ENCODE measurements at places on chromosomes 7 and 10.

DNA sequence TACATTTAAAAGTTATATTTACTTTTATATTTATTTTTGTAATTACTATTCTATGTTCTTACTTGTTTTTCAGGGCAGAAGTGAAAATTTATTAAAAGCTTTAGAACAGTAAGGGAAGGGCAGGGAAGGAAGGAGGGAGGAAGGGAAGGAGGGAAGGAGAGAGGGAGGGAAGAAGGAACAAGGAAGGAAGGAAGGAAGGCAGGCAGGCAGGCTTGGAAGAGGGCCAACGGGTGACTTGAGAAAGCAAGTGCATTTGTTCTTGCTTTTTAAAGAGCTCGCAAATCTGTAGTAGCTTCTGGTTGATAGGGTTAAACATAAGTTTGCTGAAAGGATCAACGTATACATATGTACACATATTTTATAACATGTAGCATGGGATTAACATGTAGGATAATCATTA, 725.3 kb upstream of the FZD8 start:
- DNase-seq, result no peak

- no peak for DNase-seq
These were observed 20.5 kb upstream of the FAM13C start for GRCh38 chr10:59382831-59383295.

DNA sequence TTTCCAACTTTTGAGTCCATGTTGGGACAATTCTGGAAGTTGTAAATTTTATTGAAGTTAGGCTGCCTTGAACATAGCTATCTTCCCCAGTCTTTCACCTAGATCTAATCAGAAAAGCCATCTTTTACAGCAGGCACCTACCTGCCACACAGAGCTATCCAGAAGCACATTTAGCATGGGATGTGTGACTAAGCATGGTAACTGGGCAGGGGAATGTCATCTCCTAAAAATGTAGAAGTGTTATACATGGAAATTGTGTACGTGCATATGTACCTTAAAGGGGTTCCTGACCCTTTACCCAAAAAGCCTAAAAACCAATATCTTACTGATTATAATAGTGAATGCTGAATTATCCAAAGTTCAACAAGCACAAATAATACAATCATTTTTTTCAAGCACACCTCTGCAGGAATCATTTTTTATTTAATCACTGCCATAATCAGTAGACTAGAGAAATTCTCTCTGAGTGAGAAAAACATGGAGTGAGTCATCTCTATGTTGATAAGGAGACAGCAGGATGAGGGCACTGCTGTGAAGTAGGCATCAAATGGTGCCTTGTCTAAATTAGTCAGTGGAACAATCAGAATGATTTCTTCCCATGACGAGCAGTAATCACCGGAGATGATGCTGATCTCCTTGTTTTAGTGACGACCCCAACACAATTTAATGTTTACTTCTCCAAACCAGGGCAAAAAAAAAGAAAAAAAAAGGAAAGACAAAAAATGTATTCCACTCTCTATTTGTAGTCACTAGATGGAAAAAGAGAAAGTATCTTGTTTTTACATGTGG, 75.9 kb downstream of the SORBS1 start:
- peak; percentile 47 for DNase-seq

DNA sequence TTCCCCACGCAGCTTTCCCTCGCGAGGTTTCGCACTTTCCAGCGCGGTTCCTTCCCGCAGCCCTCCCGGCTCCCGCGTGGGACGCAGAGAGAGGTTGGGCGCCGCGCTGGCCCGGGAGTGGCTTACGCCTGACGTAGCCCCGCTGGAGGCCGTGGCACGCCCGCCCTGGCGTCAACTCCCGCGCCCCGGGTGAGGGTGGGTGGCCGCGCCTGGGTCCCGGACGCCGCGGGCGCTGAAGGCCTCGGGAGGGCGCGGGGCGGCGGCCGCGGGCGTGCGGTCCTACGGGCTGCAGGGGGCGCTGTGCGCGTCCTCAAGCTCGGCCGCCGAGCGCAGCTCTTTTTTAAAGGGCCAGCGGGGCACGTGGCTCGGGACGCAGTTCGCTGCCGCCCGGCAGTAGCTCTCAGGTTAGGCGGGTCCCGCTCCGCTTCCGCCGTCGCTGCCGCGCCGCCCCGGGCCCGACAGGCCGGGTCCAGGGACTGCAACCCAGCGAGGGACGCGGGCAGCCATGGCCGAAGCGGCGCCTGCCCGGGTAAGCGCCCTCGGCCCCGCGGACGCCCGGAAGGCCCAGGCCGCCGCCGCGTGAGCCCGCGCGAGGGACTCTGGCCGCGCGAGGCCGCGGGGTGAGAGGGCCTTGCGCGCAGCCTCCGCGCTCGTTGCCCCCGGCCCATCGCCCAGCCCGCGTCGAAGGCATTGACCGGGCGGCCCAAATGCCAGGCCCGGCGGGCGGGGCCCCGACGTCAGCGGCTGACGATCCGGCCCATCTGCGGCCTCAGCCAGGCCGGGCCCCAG, at the start of gene ZNF783:
Gene ZNF783, plus strand, starts transcription at position 368 of the 789 bp plus-strand sequence. Its CDS starts 138 bp downstream, at position 506.
- DNase-seq, result peak; percentile 90

DNA sequence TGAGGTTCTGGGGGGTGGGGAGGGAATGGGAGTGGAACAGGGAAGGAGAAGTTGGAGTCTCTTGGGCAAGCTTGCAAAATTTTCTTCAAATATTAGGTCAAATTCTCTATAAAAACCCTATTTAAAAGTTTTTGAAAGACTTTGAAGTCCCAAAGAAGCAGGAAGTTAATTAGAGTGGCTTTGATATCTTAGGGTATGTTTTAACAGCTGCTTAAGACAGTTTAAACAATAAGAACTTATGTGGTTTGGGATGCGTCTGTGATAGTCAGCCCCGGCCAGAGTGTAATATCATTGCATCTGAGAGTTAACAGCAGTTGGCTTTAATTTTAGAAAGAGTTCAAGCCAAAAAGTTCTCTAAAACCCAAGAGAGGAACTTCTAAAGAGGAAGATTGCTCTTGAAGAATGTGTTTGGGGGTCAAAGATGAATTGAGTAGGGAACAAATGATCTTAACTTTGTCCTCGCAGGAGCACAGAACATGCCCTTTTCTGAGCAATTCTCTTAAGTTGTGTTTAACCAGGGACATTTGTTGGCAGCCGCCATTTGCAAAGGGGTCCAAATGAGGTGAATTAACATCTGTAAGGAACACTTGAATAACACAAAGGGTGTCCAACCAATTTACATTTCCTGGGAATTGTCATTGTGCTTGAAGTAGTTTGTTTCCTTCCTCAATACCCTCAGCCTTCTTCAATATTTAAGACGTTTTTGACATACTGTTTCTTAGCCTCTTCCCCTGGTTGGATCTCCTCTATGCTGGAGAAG, 182.4 kb downstream of the PTEN start:
- DNase-seq, result no peak

- no peak for DNase-seq
These were observed 239.6 kb downstream of the PHF14 start for GRCh38 chr7:11213266-11213665.

DNA sequence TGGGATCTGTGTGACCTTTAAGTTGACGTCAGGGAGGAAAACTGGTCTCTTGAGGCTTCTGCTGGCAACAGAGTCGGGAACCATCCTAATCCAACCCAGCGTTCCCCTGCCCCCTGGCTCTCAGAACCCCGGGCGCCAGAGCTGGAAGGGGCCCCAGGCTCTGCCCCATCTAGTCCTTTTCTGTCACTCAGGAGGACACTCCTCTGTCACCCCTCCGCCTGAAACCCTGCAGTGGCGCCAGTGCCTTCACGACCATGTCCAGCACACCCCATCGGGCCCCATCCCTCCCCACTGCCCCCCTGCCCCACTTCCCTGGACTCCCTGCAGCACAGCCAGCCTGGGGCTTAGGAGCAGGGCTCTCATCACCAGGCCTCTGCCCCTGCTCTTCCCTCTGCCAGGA, 39.1 kb downstream of the COL13A1 start:
- no peak for DNase-seq

DNA sequence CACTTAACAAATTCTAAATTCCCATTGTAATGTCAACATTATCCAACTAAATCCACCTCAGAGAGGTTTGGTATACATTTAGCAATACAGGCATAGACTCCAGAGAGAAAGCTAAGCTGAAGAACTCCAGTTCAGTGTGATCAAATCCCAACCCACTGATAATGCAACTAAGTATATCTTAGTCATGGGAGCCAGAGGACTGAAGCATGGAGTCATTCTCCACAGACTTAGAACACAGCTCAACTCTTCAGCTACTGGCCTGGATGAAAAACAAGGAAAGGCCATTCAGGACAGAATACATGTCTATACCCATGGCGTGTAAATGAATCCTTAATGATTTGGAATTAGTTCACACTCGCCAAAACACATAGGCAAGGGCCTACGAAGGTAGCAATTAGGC, 27.9 kb downstream of the NOC3L start:
- DNase-seq, result no peak

DNA sequence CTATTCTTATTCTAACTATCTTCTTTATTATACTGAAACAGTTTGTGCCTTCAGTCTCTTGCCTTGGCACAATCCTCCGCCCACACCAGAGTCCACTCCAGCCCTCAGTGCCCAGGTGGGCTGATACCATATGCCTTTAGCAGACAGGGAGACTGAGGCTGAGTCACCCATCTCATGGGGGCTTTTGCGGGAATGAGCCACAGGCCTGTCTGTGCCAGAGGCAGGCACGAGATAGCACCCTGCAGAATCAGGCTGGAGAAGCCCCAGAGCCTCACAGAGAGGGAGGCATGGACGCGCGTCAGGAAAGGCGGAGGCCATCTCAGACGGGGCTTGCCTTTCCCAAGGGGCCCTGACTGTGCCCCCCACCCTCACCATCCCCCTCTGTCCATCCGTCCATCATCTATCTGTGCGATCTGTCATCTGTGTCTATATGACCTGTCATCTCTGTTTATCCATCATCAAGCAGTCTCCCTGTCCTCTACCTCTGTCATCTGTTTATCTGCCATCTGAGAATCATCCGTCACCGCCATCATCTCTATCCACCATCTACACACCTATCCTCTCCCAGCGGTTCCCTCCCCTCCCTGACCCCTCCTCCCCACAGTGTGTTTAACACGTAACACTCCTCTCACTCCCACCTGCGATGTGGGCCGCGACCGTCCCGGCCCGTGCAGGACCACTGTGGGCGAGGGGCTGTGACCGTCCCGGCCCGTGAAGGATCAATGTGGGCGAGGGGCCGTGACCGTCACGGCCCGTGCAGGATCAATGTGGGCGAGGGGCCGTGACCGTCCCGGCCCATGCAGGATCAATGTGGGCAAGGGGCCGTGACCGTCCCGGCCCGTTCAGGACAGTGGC, 7.3 kb upstream of the ADAP1 start:
- no peak for DNase-seq

DNA sequence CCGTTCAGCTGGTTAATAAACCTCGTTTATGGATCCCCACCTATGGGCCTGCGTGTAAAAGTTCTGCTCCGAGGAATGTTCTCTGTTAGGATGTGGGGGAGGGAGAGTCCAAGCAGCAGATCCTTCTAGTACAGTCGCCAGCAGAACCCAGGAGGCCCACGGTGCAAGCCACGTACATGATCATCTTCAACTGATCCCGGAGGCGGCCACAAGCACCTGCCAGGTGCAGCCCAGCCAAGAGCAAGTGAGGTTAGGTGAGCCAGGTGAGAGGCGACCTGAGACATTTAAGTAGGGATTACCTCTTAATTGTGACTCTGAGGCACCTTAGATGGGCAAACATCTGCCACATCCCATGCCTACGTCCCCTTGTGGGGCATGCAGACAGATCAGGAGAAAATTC, 18.0 kb upstream of the FGFR2 start:
- DNase-seq, result no peak

DNA sequence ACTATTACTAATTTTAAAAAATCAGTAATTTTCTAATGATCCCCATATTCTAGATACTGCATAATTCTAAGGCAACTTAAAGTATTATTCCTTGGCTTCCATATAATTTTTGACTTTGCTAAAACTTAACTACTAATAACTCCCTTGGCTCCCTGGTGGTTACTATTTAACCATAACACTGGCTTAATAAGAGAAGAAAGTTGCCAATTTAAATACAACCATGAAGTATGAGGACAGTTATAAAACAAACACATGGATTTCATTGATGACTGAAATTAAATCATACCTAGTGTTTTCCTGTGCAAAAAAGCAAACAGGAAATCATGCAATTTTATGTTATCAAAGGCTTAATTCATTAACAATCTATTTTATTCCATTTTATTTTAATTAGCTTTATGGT, 1073.9 kb downstream of the GRM8 start:
- DNase-seq, result no peak

GRCh38 chr10:125011171-125011925, 69.4 kb downstream of the ZRANB1 start:
- peak; percentile 26 for DNase-seq

DNA sequence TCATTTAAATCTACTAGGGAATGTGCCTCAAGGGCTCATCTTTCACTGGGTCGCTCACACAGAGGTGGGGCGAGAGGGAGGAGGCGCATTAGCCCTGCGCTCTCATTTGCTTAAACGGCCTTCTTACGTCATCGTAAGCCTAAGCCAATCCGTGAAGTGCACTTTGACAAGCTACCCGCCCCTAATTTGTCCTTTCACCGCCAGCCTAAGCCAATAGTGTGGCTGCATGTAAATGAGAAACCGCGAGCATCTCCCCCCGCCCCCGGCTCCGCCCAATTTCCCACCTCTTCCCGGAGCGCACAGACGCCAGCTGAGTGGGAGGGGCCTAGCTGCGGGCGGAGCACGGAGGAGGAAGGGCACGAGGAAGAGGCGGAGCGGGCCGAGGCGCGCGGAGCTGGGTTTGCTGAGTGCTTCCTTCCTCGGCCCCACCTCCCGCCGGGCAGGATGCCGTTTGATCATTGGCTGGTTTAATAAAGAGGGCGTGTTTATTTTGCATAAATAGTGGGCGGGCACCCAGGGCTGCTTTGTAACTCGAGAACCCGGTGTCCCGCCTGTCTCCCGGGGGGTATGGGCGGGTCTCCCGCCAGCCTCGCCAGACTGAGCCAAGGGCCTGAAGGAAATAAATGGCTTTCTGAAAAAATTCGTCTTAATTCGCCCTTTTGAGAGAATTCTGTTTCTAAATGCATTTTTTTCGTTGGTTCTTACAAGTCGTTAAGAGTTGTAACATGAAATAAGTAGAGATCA, 289.6 kb upstream of the NFE2L3 start:
- DNase-seq, result peak; percentile 100

DNA sequence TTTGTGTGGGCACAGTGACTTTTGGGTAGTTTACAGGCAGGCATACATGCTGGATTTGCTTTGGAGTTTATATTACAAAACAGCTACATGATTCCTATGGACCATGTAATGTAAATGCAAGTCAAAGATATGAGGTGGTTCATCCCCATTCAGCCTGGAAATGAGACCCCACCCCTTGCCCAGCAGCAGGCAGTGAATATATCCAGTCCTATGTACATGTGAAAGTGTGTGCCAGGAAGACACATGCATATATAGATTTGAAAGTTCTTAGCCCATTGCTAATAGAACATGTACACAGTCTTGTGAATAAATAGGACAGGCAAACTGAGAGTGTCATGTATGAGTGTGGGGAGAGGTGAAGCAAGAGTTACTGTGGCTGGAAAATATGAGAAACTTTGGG, 65.3 kb downstream of the FZD1 start:
- DNase-seq, result no peak

- DNase-seq, result no peak
These were observed 374.8 kb downstream of the INHBA start for GRCh38 chr7:41328131-41328530.

DNA sequence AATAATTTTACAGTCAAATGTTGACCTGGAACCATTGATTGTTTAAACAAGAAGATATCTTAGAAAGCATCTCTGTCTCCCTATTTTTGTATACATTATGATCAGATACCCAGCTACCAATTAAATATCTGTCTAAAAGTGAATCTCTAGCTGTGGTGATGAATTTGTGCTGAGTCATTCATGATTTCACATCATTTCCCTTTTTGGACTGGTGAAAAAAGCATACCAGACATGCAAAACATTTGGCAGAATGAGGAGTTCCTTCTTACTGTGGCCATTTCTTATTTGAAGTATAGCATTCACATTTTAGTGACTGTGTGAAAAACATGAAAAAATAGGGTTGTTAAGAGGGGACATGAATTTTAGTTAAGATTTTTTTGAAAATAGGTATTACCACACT, 98.0 kb upstream of the GATA3 start:
- DNase-seq, result peak; percentile 55

All from kidney tubule cell (primary cell).